ENCODE measurements at places on chromosomes 3 and 15.

DNA sequence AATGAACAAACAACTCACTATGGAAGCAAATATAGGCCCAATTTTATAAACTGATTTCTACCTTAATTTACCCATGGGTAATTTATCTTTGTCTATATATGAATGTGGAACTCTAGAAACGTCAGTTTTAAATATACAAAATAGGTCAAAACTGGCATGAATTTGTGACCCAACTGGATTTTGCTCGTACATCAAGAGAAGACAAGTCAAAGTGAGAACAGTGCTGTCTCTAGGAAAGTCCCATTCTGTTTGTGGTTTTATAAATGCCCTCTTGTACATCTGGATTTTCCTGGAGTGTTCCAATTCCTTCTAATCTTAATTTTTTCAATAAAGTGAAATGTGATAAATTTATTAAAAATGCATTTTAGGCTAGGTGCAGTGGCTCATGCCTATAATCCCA lies 50.2 kb upstream of the ABHD10 start:
- no peak for DNase-seq

- no peak for DNase-seq
Observed at GRCh38 chr15:54250326-54250725, 272.1 kb downstream of the UNC13C start.

DNA sequence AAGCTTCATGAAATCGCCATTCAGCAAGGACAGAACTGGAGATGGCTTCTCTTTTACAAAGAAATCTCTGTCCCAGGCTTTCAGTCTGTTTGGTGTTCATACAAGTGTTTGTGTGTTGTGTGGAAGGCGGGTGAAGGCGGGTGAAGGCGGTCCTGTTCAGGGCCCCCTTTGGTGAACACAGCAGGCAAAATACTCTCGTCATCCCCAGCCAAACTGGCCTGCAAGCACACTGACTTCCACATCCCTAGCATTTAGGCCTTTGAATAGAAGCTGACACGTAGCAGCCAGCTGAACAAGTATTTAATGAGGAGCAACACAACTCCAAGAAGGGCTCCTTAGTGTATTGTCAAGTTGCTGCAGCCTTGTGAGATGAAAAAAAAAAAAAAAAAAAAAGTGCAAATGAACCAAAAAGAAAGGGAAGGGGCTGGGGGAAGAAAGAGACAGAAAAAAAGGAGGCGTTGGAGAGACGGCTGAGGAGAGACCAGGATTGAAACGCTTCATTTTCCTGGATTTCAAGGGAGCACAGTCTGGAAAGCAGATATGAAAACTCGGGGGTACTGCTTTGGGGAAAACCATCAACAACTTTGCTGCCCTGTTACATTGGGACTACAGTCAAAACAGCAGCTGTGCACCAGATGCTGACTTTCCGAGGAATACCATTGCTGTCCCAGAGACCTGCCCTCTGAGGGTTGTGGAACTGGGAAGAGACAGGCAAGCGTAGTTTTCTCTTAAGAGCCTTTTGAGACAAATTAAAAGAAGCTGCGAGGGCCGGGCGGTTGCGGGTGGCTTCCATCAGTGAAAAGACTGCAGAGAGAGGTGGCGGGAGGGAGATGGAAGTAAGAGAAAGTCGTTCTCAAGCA lies 74.6 kb downstream of the TGFBR2 start:
- DNase-seq: no peak

GRCh38 chr3:113812854-113813253 lies 25.7 kb upstream of the GRAMD1C start:
- no peak for DNase-seq

DNA sequence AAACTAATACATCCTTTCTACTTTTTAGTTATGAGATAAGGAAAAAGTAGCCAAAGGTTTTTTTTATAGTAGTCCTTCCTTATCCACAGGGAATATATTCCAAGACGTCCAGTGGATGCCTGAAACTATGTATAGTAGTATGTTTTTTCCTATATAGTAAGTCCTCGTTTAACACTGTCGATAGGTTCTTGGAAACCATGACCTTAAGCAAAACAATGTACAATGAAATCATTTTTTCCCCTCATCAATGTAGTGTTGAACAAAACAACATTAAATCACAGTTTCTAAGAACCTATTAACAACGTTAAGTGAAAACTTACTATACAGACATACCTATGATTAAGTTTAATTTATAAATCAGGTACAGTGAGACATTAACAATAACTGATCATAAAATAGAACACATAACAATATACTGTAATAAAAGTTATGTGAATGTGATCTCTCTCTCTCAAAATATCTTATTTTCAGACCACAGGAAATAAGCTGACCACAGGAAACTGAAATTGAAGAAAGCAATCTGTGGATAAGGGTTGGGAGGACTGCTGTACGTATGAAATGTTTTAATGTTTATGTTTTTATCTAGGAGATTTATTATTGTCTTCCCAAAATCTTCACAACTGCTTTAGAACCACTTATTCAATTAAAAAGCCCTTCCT lies 20.6 kb downstream of the COPS2 start:
- DNase-seq: no peak

GRCh38 chr15:60315878-60316277 lies 81.9 kb downstream of the ANXA2 start:
- no peak for DNase-seq

DNA sequence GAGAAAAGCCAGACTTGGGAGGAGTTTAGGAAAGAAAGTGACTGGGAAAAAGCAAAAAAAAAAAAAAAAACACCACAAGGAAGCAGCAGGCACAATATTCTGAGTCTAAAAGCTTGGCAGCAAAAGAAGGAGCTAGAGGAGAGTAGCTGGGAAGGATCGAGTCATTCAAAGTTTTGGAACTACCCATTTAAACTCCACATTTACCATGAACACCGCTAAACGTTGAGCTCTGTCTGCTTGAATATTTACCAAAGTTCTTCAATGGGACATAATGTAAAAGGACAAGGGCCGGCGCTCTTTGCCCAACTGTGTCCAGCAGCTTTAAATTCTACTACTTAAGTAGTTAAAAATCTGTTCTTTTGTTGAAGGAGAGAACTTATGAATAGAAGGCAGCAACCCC lies 481.9 kb downstream of the FOXP1 start:
- DNase-seq: no peak

- no peak for DNase-seq
Observed at GRCh38 chr15:34012461-34013028, 26.5 kb downstream of the AVEN start.

- no peak for DNase-seq
Observed at GRCh38 chr3:106794442-106794841, 582.8 kb upstream of the CCDC54 start.

GRCh38 chr3:131591394-131592014 lies 88.7 kb upstream of the MRPL3 start:
- no peak for DNase-seq

DNA sequence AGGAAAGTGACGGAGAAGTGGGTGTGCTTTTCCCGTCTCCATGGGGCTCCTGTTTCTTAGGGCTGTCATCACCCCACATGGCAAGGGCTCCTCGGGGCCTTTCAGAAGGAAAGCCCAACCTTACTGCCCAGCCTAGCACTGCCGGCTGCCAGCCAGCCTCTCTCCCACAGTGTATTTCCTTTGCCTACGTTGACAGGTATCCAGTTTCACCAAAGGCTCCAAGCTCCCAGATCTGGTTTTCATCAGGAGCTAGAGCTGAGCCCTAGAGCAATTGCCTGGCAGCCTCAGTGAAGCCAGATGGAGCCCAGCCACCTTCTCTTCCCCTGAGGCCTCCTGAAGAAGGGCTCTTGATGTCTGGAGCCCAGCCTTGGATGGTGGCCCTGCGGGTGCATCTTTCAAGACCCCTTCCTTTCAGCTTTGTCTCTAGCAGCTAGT lies 20.2 kb downstream of the CRABP1 start:
- DNase-seq: peak; percentile 25

GRCh38 chr15:68488290-68488689 lies 56.3 kb upstream of the ITGA11 start:
- DNase-seq: no peak

DNA sequence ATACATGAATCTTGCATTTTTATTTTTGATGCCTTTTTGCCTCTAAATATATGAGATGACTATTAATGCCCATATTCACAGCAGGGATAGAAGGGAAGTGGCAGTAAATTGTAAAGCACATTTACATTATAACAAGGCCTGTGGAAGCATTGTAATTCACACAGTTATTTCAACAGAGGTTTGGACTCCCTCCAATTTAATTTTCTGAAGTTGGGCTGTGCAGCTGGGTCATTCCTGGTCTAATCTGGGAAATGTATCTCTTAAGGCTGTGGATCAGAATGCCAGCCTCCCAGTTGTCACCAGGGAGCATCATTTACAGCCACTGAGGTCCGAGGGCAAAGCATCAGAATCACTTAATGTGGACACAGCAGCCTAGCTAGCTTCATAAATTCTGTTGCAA lies 434.5 kb downstream of the MFSD1 start:
- DNase-seq: no peak

DNA sequence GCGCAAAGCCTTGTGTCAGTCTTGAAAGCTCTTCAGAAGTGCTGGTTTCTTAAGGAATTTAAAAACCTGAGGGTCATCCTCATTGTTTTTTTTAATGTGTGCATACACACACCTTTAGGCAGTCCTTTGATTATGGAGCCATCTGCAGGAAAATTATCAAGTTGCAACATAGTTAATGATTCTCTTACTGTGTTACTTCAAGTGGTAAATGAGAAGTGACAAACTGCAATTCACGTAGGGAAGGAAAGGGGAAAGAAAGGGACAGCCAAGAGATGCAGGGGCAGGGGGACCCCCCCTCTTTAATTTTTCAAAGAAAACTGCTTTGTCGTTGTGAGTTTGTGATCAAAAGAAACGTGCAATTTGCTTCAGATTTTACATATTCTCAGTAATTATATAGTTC lies 162.4 kb upstream of the CGNL1 start:
- no peak for DNase-seq

DNA sequence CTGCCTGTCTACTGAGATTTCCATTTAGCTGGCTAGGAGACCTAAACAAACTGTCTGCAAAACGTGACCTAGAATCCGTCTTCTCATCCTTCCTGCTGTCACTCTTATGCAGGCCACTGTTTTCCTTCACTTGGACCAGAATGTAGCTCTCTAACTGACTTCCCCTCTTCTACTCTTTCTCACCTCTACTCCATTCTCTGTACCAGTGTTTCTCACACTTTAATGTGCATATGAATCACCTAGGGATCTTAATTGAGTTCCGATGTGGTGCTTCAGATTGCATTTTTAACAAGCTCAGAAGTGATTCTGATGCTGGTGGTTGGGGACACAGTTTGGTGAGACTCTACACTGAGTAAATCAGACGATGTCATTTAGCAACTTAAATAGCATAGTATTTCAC lies 1.6 kb upstream of the GBE1 start:
- DNase-seq: no peak

DNA sequence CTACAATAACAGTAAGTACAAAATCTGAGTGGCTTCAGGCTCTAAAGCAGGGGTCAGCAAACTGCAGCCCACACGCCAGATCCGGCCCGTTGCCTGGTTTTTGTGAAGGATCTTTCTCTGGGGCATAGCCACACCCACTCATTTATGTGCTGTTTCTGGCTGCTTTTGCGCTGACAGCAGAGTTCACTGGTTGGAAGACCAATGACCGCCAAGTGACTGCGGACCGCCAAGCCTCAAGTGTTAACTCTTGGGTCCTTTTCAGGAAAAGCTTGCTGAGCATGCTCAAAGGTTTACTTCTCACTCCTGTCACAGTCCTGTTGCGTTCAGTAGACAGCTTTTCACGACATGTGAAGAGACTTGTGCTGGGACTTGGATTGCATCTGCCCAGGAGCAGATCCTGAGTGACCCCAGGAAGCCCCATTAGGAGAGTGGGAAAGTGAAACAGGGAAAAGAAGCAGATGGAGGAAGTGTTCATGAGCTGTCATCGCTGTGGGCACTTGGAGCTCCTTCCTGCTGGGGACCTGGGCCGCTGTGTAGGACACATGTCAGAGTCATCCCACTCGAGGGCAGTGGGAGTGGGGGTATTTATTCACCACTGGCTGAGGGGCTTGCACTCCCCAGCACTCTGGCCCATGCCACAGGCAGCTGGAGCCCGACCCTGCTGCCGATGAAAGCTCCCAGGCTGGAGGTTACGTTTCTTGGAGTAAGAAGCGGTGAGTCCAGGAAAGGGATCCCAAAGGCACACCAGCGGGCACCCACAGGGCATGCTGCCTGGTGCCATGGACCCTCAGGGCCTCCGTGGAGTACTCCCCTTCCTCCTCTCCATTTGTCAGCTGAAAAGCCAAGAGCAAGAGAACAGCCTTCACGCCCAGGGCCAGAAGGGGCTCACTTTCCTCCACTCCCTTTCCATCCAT lies 249.1 kb downstream of the PLCL2 start:
- no peak for DNase-seq

All from transverse colon (tissue), 4 donors.